Left ventricle myocardium inferior (tissue), 1 donor: ENCODE measurements at places on chromosomes 16 and 17. TPM values are rescaled to one million over a fixed set of nuclear protein-coding genes. Genes with fewer than 3 reads are reported as not detected.
A peak's percentile ranks its signal among the peaks of the same experiment; 100 is the strongest.

- DNase-seq: no peak
Measured at GRCh38 chr16:23498863-23499262, 11.4 kb downstream of the GGA2 start.

BRICD5 gene
- total RNA-seq: 10.9 TPM

DNA sequence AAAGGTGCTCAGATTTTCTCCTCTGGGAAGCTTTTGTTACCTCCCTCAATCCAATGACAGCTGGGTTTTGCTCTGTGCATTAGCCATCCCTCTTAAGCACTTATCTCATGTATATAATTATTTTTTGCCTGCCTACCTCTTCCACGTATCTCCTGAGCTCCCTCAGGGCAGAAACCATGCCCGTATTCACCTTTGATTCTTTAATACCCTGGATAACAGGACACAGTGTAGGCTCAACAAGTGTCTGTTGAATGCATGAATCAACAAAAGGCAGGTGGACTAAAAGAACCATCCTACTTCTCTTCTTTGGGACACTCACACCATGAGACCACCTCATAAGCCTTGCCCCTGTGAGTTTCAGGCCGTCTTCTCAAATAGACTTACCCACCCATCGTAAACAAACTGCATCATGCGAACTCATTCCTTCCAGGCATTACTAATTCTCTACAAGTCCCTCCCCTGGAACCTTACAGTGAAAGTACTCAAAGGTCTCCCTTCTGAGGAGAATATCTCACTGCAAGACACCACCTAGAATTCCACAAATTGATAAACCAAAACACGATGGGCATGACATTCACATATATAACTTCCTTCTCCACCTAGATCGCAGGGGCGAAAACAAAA is 3.2 kb downstream of the ARHGAP17 start:
- no peak for DNase-seq

DNA sequence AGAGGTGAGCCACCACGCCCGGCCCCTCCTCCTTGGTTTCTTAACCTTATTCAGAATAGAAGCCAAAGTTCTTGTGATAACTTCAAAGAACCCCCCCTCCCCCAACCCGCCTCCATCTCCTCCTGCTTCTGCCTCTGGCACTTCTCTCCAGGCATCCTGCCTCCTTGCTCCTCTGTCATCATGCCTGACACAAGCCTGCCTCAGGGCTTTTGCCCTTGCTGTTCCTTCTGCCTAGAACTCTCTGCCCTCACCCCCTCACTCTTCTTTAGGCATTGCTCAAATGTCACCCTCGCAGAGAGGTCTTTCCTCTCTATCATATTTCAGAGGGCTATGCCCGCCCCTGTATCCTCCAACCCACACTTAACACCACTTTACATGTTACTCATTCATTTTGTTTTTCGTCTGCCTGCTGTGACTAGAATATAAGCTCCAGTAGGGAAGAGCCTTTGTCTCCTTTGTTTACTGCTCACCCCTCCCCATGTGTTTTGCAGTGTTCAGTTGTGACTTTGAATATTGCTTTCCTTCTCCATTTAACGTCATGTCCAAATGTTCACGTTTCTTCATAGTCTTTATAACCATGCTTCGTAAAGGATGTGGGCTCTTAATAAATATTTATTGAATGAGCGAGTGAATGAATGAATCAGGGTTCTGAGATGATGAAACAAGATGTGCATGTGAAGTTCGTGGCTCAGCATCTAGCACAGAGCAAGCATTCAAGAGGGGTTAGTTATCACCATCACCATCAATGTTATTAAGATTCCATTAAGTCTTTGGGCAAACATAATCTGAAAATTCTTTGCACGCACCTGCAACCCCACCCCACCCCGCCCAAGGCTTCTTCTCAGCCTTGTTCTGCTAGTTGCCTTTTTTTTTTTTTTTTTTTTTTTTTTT is 186.2 kb upstream of the WSCD1 start:
- DNase-seq: no peak

SLC38A8 gene
- total RNA-seq: not detected

DNA sequence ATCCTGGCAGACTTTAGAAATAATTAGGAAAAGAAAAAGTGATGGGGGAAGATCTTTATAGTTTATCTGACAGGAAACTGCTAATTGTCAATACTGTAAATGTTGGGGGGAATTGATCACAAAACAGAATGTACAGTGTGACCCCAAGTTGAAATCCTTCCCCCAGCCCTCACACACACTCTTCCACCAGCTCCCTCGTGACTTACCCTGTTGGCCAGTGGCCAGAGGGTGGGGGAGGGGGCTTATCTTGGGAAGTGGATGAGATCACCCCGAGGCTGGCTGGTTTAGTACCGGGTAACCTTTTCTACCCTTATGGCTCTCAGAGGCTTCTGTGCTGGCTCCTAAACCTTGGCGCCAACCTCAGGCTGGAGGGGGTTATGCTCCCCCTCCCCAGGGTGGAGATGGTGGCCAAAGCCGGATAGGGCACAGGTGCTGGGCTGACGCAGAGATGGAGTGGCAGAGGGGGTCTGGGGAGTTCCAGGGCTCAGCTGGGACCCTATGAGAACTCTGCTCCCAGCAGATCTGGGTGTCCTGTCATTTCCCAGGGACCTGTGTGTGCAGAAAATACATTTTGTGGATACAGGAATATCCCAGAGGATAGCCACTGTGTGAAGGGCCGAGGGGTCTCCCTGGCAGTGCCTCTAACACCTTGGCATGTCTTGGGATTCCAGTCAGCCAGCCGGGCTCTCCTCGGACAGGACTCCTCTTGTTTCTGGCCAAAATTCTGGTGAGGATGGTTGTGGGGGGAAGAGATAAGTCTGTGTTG is 18.6 kb downstream of the CDH16 start:
- DNase-seq: peak; percentile 79

GRCh38 chr17:29674281-29674680 is 51.6 kb upstream of the CORO6 start:
- no peak for DNase-seq

GRCh38 chr16:17470182-17470907 is 415 bp downstream of the XYLT1 start:
- no peak for DNase-seq

DNA sequence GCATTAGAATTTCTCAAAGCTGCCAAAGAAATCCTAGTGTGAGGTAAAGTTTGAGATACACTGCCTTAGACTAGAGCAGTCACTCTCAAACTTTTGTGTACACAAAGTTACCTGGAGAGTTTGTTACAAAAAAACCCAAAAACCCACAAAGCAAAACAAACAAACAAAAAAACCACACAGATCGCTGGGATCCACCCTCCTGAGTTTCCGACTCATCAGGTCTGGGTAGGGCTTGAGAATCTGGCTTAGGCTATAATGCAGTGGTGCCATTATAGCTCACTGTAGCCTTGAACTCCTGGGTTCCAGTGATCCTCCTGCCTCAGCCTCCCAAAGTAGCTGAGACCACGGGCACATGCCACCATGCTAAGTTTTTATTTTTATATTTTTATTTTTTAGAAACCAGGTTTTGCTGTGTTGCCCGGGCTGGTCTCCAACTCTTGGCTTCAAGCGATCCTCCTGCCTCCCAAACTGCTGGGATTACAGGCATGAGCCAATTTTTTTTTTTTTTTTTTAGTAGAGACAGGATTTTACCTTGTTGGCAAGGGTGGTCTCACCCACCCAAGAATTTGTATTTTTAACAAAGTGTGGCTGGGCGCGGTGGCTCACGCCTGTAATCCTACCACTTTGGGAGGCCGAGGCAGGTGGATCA is 22.3 kb upstream of the SMG1 start:
- DNase-seq: no peak

DNA sequence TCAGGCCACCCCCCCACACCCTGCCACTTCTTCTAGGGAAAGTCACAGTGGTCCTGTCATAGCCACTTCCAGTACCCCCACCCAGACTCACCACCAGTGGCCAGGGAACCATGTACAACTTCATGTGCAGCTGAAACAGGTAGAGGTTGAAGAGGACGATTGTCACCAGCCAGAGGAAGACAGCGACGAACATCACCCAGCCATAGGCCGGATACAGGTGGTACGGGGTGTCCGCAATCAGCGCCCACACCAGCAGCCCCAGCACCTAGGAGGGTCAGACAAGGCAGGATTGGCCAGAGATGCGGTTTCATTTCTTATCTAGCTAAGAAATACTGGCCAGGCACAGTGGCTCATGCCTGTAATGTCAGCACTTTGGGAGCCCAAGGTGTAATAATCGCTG is 16.7 kb downstream of the ARL2BP start:
- no peak for DNase-seq

GRCh38 chr17:3957735-3958599 is 6.3 kb downstream of the ATP2A3 start:
- DNase-seq: no peak

MRPL12 gene
- 157 TPM for total RNA-seq

GRCh38 chr17:3828151-3828851 is 17.7 kb downstream of the NCBP3 start:
- no peak for DNase-seq

- no peak for DNase-seq
Measured at GRCh38 chr16:62921904-62922303, 885.7 kb upstream of the CDH8 start.

SPIRE2 gene
- total RNA-seq: 1.2 TPM

DNA sequence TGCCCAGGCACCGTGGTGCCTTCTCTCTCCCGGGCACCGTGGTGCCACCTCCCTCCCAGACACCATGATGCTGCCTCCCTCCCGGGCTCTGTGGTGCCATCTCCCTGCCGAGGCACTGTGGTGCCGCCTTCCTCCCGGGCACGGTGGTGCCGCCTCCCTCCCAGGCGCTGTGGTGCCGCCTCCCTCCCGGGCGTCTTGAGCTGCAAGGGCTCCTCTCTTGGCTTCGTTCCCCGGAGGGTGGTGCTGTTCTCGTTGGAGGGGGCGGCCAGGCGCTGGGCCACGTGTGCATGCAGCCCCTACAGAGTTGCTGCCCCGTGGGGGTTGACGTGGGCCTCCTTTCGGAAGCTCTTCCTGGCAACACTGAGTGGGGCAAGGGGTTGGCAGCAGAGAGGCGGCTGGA is 8.2 kb downstream of the CENPX start:
- no peak for DNase-seq

- no peak for DNase-seq
Measured at GRCh38 chr17:44918006-44918405, 2.7 kb upstream of the GFAP start.

DNA sequence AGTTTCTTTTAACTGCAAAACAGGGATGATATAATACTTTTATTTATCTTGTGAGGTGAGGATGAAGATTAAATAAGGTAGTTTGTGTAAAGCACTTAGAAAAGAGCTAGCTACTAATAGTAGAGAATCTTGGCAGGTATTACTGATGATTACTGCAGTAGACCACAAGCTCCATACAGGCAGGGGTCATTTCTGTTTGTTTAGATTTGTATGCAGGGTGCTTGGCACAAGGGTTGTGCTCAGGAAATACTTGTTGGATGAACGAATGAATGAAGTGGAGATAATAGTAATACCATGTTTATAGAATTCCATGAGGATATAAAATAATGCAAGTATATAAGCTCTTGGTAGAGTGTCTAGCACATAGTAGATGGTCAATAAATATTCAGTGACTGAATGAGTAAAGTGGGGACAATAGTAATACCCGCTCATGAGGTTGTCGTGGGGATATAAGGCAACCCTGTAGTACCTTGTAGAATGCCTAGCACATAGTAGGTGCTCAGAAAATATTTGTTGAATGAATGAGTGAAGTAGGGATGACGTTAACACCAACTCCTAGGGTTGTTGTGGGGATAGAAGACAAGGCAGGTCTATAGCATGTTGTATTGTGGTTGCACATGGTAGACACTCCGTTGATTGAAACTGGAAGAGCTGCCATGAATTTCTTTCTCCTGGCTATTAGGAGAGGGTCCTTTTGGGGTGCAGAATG is 83.0 kb downstream of the ABCC1 start:
- no peak for DNase-seq

GRCh38 chr17:8922451-8922850 is 43.1 kb downstream of the PIK3R5 start:
- DNase-seq: no peak

C16orf89 gene
- total RNA-seq: 5.9 TPM

GRCh38 chr17:57551321-57552079 is 193.6 kb downstream of the CCDC182 start:
- DNase-seq: no peak

CCDC144A gene
- total RNA-seq: 2.8 TPM

- no peak for DNase-seq
Measured at GRCh38 chr17:72259922-72260321, 139.1 kb downstream of the SOX9 start.

GRCh38 chr17:77414811-77415400 is 274.1 kb downstream of the SEC14L1 start:
- no peak for DNase-seq

DNA sequence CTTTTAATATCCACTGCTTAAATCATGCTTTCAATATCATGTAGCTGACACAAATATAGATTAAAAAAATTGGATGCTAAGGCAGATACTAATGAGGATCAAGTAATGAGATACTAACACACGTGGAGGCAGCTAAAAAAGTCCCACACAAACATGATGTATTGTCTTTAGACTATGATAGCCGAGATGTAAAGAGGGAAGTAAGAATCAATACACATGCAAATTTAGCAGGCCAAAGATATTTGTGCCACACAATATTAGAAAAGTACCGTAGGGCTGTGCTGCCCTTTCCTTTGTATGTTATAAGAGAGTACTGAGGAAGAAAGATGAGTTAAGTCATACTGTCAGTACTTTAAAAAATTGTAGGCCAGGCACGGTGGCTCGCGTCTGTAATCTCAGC is 51.4 kb upstream of the STAC2 start:
- DNase-seq: no peak

KRTAP4-9 gene
- total RNA-seq: not detected

NT5M gene
- 11.2 TPM for total RNA-seq

GRCh38 chr16:29903590-29903989 is 3.3 kb downstream of the ASPHD1 start:
- no peak for DNase-seq

DNA sequence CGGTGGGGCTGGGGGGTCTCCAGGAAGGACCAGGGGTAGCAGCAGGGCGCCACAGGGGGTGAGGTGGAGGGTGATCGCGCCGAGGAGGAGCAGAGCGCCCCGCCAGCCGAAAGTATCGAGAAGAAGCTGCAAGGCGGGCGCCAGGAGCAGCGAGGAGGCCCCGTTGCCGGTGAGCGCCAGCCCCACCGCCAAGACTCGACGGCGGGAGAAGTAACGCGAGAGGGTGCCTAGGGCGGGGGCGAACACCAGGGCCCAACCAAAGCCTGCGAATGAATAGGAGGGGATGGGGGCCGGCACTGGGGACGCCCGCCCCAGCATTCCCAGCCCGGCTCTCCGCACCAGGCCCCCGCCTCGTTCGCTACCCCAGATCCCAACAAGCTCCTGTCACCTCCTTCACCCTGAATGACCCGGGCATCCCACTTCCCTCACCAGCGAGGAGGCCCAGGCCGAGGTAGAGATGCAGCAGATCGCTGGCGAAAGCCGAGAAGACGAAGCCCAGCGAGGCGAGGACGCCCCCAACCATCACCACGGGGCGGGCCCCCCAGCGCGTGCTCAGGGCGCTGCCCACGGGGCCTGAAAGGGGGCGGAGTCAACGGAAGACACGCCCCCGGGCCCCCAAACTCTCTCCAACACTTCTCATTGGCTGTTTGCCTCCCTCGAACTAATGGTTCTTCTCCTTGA is 1.3 kb downstream of the SLC16A11 start:
- no peak for DNase-seq
